ENCODE measurements at places on chromosomes 12 and 14.

DNA sequence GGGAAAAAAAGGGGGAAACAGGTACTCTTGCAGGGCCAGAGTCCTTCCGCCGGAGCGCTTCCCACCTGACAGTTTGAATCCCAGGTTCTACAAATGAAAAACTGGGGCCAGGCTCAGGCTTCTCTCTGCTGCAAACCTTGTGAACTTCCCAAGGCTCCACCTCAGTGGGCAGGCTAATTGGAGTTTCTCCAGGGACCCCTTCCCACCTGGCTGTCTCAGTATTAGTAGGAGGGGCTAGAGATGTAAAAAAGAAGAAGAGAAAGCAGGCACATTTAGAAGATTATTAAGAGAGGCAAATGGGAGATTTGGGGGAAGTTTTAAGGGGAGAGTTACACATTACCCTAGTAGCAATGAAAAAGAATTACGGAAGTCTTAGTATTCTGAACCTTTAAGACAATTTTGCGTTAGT lies 20.0 kb upstream of the CLEC2D start:
- no peak for DNase-seq

DNA sequence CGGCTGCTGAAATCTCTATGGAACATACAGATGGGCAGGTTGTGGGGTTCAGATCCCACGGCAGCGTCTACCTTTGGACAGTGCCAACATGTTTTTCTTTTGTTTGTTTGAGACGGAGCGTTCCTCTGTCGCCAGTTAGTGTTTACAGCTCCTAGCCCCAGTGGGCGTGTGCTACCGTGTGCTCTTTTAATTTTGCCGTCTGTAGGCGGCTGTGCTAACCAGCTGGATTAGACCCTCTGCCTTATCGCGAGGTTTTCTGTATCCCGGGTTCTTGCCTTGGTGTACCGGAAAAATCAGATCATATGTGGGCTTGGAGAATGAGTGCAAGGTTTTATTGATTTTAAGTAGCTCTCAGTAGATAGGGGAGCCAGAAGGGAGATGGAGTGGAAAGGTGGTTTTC lies 9.8 kb upstream of the GALNT6 start:
- no peak for DNase-seq

DNA sequence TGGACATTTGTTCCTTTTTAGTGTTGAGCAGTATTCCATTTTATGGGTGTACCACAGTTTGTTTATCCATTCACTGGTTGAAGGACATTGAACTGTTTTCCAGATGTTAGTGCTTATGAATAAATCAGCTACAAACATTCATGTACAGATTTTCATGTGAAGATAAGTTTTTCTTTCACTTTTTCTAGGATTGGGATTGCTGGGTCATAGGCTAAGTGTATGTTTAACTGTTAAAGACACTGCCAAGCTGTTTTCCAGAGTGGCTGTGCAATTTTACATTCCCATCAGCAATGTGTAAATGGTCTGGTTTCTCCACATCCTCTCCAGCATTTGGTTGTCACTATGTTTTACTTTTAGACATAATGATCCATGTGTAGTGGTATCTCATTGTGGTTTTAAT lies 14.0 kb upstream of the NID2 start:
- no peak for DNase-seq

- DNase-seq, result peak; percentile 61
Measured at GRCh38 chr12:68899251-68899771, 33.7 kb downstream of the CPM start.

DNA sequence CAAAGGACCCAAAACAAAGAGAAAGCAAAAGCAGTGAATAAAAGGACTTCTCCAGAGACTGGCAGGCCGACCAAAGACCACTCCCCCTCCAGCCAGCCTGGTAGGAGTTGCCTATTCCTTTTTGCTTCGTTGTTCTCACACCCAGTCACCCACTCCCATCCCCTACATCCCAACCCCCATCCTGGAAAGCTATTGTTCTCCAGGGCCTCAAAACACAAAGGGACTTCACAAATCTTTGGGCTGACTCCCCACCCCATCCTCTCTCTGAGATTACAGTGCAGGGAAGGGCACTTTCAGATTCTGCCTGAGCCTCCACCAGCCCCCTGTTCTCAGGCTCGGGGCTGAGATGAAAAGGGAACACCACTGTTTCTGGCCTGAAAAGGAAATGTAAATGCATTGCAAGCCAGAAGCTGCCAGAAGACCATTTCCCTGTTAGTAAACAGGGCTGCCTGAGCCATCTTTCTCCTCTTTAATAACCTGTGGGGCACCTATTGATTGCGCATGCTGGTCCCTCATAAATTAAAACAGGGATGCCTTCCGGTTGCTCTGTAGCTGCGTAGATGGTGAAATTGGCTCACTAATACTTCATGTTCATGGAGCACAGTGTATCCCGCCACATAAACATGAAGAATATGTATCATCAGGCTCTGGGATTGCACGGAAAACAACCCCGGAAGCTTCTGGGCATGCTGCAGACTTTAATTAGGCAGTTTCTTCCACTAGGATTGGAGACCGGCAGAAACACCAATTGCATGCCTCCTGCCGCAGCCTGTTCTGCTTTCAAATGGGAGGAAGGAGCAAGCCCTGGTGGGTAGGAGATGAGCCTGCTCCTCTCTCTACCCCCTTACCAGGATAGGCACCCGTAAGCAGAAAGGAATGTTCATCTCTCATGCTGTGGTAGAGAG lies 130.3 kb upstream of the FUT8 start:
- peak; percentile 55 for DNase-seq

GRCh38 chr14:33556382-33557121 lies 394.3 kb downstream of the EGLN3 start:
- peak; percentile 29 for DNase-seq

DNA sequence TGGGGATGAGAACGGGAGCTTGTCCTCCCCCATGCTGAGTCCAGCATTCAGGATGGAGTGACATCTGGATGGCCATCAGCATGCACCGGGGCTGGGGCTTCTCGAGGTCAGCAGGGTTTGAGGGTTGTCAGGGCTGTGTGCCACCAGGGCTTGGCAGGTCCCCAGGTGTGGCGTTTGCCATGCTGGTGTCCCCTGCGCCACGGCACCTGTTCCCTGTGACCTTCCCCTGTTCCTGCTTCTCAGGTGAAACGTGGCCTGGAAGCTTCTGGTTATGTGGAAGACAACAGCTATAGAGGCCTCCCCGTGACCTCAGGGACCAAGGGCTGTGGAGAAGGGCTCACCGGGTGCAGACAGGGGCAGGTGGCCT lies 152.4 kb downstream of the KIF26A start:
- DNase-seq, result no peak

- DNase-seq, result no peak
Measured at GRCh38 chr12:122845865-122846621, 10.8 kb downstream of the HIP1R start.

DNA sequence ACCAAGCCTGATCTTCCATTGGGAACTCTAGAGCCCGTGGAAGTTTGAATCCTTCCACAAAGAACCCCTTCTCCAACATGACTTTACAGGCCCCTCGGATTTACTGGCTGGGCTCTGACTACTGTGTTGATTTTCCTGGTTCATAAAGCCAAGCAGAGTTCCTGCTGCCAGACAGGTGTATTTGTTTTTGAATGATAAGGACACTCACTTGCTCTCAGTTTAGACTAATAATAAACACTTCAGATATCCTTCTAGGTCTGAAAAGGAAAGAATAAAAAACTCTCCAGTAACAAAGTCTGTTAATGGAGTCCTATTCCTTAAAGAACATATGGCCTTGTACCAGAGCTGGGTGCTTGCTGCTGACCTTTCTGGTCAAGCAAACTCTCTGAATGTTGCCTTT lies 31.0 kb downstream of the SIX1 start:
- no peak for DNase-seq

DNA sequence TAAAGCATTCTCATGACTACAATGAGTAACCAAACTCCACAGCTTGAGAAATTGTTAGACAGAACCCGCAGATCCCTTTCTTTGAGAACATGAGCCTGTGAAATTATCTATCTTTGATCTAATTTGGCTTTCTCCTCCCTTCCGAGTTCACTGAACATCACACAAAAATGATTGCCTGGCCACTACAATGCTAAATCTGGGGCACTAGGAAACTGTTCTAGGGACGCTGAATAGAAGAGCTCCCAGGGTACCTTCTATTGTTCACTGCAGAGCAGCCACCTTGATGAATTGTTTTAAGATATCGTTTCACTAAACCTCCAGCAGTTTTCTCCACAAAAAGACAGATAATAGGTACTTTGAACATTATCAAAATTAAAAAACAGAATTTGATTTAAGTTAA lies 47.5 kb downstream of the SINHCAF start:
- DNase-seq, result no peak

DNA sequence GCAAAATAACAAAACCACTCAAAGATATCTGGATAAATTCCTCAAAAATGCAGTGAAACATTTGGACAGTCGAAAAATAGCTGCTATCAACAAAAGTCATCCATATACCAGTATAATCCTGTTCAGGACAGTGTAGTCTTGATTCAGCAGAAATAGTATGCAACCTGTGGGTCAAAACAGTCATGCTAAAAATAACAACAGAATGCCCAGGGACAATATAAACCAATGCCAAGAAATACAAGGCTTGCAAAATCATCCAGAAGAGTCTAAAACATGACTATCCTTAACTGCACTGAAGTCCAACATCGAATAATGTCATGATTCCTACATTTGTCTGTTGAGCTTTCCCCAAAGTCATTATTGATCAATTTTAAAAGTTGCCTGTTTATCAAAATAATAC lies 425.9 kb downstream of the FSCB start:
- no peak for DNase-seq

GRCh38 chr12:32505067-32505945 lies 105.9 kb downstream of the FGD4 start:
- no peak for DNase-seq

GRCh38 chr12:121712461-121713256 lies at the start of gene TMEM120B:
Gene TMEM120B (plus strand): TSS chr12:121712752. CDS start chr12:121712896, 144 bp downstream.
- DNase-seq, result peak; percentile 35

DNA sequence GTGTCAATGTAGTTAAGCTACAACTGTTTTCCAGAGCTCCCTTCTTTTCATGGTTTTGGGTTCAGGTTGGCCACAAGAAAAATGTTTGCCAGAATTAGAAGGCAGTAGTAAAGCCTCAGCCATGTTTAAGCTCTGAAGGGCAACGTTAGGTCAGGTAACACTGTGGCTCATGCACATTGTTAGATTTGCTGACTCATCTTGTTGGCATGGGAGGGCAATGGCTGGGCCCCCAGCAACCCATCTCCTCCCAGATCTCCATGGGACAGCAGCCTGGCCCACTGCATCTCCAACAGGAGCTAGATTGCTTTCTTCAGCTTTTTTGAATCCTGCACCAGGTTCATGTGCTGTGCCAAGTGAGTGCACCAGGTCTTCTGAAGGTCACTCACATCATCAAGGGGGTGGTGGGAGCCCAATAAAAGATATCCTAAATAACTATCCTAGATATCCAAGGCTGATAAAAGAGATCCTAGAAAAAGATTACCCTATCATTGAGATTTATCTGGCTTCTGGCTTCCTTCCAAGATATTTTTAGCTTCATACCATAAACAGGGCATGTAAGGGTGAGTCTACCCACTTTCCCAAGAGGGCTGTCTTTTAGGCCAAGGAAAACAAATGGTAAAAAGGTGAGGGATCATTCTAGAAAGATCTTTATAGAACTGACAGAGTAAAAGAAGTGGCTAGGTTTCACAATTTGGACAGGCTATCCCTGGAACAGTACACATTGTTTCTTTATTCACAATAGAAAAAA lies 28.9 kb downstream of the PTGER2 start:
- peak; percentile 78 for DNase-seq

GRCh38 chr12:91422127-91422526 lies 239.5 kb upstream of the DCN start:
- DNase-seq, result no peak

- DNase-seq, result no peak
Measured at GRCh38 chr14:105498430-105499255, 7.6 kb downstream of the TEDC1 start.

DNA sequence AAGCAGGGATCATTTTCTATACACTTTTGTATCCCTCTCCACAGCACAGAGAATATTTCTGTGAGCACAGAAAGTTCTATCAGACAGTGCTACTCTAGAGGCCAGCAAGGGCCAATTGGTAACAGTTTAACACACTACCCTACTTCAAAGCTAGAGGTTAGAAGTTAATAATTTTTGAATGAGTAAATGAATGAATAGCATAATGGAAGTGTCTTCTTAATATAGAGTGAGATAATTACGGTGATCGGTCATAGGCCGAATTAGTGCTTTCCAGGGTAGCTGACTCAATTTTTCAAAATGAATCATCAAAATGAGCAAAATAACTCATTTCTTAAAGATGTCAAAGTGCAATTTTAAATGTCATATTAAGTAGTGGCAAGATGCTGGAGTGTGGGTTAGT lies 67.0 kb upstream of the CCDC198 start:
- peak; percentile 53 for DNase-seq

GRCh38 chr12:124679533-124680371 lies 112.3 kb upstream of the NCOR2 start:
- peak; percentile 43 for DNase-seq

DNA sequence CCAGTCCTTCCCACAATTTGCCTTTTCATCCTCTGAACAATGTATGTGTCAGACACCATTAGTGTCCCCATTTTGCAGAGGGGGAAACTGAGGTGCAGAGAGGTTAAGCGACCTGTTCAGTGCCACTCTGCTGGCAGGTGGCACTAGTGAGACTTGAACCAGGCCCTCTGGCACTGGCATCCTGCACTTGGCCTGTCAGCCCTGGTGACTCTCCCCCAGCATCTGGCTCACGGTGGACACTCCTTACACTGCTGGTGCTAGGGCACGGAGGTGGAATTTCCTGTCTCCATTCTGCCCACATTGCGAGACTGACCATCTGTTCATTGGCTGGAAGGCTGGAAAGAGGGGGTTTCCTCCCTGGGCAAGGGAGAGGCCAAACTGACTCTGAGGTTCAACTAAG lies 48.7 kb downstream of the CCNK start:
- DNase-seq, result peak; percentile 23

DNA sequence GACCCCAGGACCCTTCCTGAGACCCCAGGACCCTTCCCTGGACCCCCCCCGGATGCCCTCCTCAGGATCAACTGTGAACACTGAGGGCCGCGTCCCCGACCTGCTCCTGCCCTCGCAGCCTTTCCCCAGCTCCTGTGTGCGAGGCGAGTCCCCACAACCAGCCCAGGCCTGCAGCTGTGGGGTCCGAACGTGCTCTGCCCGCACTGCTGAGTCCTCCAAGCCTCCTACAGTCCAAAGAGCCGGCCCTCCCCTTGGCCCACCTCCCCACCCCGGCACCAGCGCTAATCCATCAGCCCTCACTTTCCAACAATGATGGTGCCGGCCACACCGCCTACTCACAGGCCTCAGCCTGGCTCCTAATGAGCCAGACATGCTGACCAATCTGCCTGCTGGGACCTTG lies 26.2 kb upstream of the ANKLE2 start:
- DNase-seq, result no peak

GRCh38 chr12:64678835-64679234 lies 68.5 kb downstream of the RASSF3 start:
- no peak for DNase-seq

DNA sequence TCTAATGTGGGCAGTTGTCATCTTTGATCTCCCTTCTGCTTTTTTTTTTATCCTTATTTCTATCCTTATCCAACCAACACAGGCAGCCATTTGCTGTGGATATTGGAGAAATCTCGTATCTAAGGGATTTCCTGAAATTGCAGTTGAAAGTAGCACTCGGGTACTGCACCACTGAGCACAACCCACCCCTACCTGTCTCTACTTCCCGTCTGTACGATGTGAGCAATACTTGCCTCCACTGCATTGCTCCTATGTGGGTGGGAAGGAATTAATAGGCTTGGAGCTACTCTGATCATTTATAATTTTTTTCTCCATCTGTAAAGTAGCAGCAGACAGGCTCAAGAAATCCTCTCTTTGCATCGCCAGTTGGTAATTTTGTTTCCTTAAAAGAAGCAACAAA lies 300.4 kb downstream of the SNAPC1 start:
- DNase-seq, result no peak

- DNase-seq, result peak; percentile 16
Measured at GRCh38 chr12:19288603-19289244, 150.6 kb upstream of the AEBP2 start.

- DNase-seq, result peak; percentile 10
Measured at GRCh38 chr14:66442953-66443571, 43.1 kb upstream of the CCDC196 start.

All from RCC 7860 (cell line).